ENCODE measurements at places on chromosomes 4 and X.

GRCh38 chrX:17375637-17376430, 834 bp downstream of the NHS start:
- no peak for DNase-seq

- no peak for DNase-seq
Observed at GRCh38 chrX:3549411-3549911, 164.0 kb downstream of the PRKX start.

DNA sequence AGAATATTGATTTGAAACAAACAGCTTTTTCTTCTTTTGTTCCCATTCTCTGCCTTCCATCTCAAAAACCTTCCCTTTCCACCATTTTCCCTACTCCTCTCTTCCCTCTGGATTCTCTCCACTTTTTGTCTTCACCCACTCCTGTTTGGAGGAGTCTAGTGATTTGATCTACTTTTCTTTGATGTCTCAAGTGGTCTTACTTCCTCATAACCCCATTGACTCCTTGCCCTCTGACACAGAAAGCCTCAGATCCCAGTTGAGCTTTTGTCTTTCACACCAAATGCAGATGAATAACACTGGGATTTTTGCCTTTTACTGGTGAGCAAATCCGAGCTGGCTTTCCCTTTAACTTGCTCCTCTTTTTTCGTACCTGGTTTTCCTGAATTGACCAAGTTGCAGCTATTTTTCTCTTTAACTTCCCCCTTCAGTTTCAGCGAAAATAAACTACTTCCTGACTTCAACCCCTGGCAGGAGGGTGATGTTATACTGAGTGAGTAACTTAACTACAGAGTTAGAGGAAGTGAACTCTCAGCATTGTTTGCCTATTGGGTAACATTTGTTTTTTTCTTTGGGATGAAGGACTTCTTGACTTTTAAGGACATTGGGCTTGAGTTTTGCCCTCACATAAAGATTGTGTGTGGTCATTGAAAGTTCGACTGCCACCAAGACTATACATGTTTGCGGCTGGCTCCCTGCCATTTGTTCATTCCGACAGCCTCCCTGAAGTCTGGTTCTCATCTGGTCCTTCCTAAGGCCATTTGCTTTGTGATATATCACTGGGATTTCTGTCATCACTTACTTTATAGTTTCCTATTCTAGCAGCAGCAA, 392.8 kb upstream of the NR3C2 start:
- no peak for DNase-seq

- DNase-seq = no peak
Observed at GRCh38 chrX:40863671-40864070, 128.3 kb upstream of the MED14 start.

GRCh38 chr4:86092684-86093083, 267.2 kb downstream of the MAPK10 start:
- no peak for DNase-seq

DNA sequence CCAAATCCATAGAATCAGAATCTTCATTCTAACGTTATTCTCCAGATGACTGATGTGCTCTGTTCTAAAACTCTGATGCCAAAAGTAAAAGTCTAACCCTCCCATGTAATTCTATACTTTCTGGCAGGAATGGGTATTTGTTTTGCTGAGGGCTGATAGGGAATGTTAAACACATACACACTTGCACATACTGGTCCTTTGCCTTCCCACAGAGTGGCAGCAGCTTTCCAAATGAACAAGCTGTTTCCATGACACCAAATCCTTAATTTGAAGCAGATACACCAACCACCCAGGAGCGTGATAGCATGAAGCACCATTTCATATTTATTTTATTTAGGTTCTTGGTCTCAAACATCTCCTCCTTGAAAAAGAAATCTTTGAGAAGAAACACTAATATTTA, 155.5 kb upstream of the PRDX4 start:
- no peak for DNase-seq

Measured in activated naive CD4-positive, alpha-beta T cell (primary cell).